Activated CD8-positive, alpha-beta T cell treated with anti-CD3 and anti-CD28 coated beads for 36 hours (primary cell): ENCODE measurements at places on chromosomes 3 and 15. TPM values are rescaled to one million over a fixed set of nuclear protein-coding genes. Genes with fewer than 3 reads are reported as not detected.

ACAD9 gene
- total RNA-seq: 50.5 TPM

C3orf22 gene
- not detected for total RNA-seq

GCSAM gene
- total RNA-seq: 9.9 TPM

MYO9A gene
- 18.7 TPM for total RNA-seq

IL12A gene
- total RNA-seq: not detected

DOCK3 gene
- 4.2 TPM for total RNA-seq

DNA sequence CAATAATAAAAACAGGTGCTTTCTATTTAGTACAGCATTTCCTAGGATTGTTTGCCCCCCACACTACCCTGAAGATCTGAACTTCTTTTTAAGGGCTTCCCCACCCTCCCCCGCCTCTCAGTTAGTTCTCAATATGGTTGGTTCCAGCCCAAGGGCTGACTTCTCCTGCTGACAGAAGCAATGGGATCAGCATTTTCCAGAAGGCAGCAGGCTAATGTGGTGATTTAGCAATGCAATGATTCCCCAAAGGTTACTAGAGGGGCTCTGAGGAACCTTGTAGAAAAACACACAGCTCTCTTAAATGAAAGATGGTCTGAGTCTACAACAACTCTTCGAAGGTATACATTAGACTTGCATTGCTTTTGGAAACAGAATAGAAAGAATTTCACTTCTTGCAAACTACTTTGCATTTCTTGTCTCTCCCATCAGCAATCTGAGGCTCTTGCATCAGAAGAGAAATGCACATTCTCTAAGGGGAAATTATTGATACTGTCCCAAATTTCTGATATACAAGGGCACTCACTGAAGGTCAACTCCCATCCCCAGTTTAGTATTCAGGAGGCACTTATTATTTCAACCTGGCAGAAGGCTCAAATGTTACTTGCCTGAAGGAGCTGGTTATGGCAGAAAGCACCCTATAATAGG, 30.3 kb downstream of the FGF12 start:
- H3K27me3 ChIP-seq: no peaks in the 10 kb centered on the region
- no peak overlapping the region for H3K4me3 ChIP-seq
- DNase-seq: no peak
- H3K27ac ChIP-seq: no peak overlapping the region
- no peaks in the 10 kb centered on the region for H3K36me3 ChIP-seq
- no peaks in the 10 kb centered on the region for H3K4me1 ChIP-seq

DNA sequence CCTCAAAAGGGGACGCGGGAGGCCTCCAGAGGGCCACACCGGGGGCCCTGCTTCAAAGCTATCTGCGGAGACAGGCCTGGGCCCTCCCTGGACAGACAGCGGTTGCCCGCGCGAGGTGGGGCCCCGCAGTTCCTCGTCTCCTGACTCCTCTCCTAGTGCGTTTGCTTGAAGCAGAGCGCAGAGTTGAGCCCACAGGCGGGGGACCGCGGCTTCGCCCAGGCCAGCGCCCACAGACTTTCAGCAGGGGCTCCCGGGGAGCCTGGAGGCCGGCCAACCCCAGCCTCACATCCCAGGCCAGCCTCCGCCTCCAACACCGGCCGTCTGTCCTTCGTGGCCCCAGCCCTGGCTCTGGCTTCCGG, 540 bp upstream of the ADAMTS7 start:
- H3K4me1 ChIP-seq: peaks cover 6% of the 10 kb centered on the region
- H3K27ac ChIP-seq: no peak overlapping the region
- peaks cover 3% of the 10 kb centered on the region for H3K36me3 ChIP-seq

GRCh38 chr3:156298938-156299337, 178.6 kb downstream of the KCNAB1 start:
- peaks cover 15% of the 10 kb centered on the region for H3K27me3 ChIP-seq
- no peak overlapping the region for H3K4me3 ChIP-seq
- no peaks in the 10 kb centered on the region for H3K36me3 ChIP-seq
- H3K27ac ChIP-seq: no peak overlapping the region
- no peak for DNase-seq

- no peaks in the 10 kb centered on the region for H3K27me3 ChIP-seq
- DNase-seq: no peak
- H3K4me1 ChIP-seq: no peaks in the 10 kb centered on the region
- no peak overlapping the region for H3K27ac ChIP-seq
- no peaks in the 10 kb centered on the region for H3K36me3 ChIP-seq
Measured at GRCh38 chr3:40445880-40446279, 11.3 kb upstream of the RPL14 start.

DNA sequence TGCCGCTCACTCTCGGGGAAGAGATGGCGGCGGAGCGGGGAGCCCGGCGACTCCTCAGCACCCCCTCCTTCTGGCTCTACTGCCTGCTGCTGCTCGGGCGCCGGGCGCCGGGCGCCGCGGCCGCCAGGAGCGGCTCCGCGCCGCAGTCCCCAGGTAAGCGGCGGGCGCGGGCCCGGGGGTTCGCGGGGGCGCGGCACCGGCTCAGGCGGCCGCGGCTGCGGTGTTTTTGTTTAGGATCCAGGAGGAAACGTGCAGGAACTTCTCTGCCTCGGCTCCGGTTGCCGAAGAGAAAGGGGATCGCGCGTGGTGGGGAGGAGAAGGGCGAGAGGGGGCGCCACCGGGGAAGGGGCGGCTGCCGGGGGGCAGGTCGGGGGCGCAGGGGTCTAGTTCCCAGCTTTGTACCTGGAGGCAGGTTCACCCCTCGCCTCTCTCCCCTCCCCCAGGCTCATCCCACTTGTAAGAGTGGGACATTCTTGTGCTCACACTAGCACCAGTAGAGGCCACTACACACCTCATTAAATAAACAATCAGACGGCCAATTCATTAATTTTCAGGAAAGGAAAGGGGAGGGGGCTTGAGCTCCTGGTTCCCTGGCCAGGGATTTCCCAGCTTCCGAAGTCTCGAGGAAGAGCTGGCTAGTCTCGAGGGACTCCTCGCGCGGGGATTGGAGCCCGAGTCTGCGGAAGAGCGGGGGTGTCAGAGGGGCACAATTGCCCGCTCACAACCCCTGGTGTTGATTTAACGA, 562 bp downstream of the NEO1 start:
- H3K4me3 ChIP-seq: peak overlapping the region; percentile 72
- H3K4me1 ChIP-seq: peaks cover 8% of the 10 kb centered on the region
- peak; percentile 39 for DNase-seq
- no peak overlapping the region for H3K27ac ChIP-seq

GRCh38 chr15:92166751-92167405, 226.8 kb upstream of the ST8SIA2 start:
- H3K4me3 ChIP-seq: no peak overlapping the region
- H3K27me3 ChIP-seq: no peaks in the 10 kb centered on the region
- H3K4me1 ChIP-seq: no peaks in the 10 kb centered on the region
- no peak overlapping the region for H3K27ac ChIP-seq

DNA sequence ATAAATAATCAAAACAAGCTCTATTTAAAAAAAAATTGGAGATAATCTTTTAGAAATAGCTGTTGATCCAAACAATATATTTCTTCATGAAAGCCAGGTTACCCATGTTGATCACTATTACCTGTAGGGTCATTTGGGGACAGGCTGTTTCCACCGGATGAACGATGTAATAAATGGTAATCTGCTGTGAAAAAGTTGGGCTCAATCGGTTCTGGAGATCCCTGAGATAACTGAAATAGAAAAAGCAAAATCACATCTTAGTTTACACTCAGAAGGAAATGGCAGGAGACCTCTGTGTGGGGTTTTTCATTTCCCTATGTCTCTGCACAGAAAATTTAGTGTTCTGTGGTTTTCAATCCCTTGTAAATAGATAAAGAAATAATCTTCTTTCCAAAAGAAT, 249.5 kb downstream of the NEK10 start:
- H3K27me3 ChIP-seq: no peaks in the 10 kb centered on the region
- no peak overlapping the region for H3K4me3 ChIP-seq
- no peak overlapping the region for H3K27ac ChIP-seq
- no peaks in the 10 kb centered on the region for H3K4me1 ChIP-seq
- H3K36me3 ChIP-seq: no peaks in the 10 kb centered on the region
- DNase-seq: no peak

GRCh38 chr15:56732886-56733135, 498 bp downstream of the ZNF280D start:
- peaks cover 30% of the 10 kb centered on the region for H3K4me1 ChIP-seq
- H3K4me3 ChIP-seq: peak overlapping the region; percentile 94
- H3K27ac ChIP-seq: peak overlapping the region; percentile 97
- no peaks in the 10 kb centered on the region for H3K27me3 ChIP-seq
- no peak for DNase-seq

DNA sequence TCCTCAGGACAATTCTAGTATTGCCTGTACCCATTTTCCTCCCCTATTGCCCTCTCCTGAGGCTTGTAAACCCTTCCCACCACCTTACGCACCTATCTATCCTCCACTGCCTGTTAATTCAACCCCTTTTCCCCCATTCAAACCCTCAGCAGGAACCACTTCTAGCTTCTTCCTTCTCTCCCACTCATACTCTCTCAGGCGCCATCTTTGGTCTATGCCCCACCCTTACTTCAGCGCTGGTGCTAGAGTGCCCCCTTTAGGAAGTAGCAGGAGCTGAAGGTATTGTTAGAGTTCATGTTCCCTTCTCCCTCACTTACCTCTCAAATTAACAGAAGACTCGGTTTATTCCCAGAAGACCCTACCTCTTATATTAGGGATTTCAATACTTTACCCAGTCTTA, 121.8 kb upstream of the NLGN1 start:
- no peaks in the 10 kb centered on the region for H3K4me1 ChIP-seq
- no peak for DNase-seq
- H3K27ac ChIP-seq: no peak overlapping the region
- no peaks in the 10 kb centered on the region for H3K36me3 ChIP-seq
- no peaks in the 10 kb centered on the region for H3K27me3 ChIP-seq
